ENCODE measurements at places on chromosomes 2 and 18.

DNA sequence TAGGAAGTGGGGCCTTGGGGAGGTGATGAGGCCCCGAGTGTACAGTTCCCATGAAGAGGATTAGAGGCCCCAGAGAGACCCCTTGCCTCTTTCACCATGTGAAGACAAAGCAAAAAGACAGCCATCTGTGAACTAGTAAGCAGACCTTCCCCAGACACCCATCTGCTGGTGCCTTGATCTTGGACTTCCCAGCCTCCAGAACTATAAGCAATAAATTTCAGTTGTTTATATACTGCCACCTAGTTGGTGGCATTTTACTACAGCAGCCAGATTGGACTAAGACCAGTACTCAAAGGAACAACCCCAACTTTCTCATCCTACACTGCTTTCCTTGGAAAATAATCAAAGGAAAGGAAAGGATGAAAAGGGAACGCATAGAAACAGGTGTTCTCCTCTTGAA, 27.9 kb upstream of the CREG2 start:
- DNase-seq: no peak

DNA sequence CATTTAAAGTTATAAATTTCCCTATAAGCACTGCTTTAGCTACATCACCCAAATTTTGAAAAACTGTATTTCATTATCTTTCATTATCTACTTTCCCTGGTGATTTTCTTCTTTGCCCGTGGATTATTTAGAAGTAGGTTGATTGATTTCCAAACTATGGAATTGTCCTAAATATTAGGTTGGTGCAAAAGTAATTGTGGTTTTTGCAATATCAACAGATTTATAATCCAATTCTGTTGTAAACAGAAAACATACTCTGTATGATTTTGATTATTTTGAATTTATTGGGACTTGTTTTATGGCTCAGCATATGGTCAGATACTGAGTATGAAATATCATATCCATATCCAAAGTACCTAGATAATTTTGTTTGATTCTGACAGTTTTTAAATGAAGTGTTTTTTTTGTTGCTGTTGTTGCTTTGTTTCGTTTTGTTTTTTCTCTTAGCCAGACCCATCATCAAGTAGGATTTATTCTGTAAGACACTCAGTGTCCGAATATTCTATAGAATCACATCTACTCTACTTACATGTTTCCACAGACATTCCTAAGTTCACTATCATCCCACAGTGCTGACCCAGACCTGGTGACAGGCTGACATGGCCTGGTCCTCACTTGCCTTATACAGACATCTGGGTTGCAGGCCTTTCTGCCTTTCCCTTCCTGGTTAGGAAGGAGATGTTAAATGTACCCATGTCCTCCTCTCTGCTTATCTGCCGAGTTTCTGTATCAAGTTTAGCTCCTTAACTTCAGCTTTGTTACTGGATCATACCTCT, 2.1 kb upstream of the TRABD2A start:
- no peak for DNase-seq

DNA sequence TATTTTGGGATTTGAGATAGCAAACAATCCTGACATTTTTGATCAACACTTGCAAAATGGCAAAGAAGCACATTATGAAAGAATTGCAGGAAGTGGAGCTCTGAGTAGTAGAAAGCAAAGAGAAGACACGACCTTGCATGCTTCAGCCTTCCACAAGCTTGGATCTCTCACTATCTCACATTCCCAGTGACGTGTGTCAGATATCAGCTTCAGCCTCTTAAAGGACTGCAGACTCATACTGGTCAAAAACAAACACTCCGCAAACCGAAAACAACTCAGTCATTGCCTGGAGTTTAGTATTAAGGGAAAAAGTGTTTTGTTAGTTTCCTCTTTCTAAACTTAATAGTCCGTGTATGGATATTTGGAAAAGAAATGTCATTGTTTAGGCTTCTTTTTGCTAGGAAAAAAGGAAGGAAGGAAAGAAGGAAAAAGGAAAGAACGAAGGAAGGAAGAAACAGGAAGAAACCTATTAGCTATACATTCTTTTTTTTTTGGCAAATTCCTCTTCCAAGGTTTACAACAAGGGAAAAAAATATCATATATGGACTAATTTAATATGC, 32.6 kb upstream of the SLC40A1 start:
- DNase-seq: no peak

- DNase-seq: no peak
Measured at GRCh38 chr18:42471885-42472284, 516.9 kb downstream of the PIK3C3 start.

DNA sequence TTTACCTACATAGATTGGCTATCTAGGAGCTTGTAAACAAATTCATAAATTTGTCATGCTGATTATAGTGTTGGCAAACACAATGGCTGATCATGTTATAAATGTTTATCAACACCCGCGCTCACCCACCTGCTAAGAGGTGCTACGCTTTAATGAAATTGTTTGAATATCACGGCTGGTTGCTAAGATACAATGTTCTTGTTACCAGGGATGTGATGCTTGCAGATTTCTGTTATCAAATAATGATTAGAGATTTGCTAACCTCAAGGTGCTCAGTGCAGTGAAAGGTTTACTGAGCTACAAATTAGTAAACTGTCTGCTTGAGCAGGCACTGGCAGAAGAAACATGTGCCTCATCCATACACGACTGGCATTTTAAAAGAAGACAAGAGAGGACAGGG, 160.0 kb upstream of the ZEB2 start:
- no peak for DNase-seq

GRCh38 chr2:10783421-10783820, 29.2 kb downstream of the PDIA6 start:
- no peak for DNase-seq

GRCh38 chr18:35203067-35203466, 37.8 kb upstream of the ZNF397 start:
- no peak for DNase-seq

DNA sequence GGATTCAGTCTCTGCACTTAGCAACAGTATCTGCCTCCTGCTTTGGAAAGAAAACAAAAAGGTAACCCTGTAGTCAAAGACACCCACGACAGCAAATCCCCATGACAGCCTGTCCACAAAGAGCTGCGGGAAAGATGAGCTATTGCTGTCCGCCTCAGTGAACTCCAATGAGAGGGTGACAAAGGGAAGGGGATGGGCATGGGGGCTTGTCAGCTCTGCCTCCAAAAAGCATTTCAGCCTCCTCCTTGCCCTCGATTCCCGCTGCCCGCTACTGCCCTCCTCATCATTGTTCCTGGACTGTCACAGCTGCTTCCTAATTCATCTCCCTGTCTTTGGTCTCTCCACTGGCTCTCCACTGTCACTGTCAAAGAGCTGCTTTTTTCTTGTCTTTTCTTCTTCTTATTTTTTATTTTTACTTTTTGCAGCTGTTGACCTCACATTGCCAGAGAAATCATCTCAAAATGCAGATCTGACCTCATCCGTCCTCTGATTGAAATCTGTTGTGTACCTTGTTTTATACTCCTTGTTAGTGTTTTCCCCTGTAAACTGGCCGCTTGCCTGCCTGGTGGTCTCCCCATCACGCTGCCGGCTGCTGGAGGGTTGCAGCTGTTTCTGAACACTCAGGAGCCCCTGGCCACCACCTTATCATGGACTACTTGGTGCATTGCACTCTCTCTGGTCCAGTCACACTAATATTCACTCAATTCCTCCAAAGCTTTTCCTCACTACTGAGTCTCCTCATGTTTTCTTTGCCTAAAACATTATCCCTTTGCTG, 7.9 kb upstream of the E2F6 start:
- no peak for DNase-seq

DNA sequence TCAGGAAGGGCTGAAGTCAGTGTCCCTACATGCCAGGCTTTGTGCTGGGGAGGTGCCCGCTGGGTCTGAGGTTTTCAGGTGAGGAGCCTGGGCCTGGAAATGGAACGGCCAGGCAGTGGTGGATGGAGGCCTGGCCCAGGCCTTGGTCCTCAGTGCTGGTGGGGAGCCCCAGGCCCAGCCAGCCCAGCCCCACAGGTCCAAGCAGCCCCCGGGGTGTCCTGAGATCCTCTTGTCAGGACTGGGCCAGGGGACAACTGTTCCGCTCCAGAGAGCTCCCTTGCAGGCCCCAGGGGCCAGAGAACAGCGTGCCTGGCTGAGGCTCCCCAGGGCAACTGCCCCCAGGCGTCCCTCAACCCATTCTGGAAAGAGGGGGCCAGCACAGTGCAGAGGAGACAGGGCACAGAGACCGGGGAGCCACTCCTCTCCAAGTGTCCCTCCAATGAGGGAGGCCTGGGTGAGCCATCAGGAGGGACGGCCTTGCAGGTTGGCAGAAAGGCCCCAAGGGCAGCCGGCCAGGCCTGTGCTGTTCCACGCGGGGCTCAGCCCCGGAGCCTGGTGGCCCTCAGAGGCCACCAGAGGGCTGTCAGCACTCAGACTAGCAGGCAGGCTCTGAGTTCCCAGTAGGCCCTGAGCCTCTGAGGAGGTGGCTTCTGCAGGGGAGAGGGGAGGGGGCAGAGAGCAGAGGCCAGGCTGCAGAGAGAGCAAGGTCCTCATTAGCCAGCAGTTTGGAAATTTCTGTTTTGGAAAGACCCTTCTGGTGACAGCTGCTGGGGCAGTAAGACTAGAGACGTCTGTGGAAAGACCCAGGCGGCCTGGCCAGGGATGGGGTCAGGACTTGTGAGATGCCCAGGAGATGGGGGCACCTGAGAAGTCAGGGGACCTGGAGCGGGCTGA, 29.4 kb upstream of the SNED1 start:
- DNase-seq: no peak

- DNase-seq: peak; percentile 61
Measured at GRCh38 chr2:11753886-11754699, 7.7 kb downstream of the LPIN1 start.

DNA sequence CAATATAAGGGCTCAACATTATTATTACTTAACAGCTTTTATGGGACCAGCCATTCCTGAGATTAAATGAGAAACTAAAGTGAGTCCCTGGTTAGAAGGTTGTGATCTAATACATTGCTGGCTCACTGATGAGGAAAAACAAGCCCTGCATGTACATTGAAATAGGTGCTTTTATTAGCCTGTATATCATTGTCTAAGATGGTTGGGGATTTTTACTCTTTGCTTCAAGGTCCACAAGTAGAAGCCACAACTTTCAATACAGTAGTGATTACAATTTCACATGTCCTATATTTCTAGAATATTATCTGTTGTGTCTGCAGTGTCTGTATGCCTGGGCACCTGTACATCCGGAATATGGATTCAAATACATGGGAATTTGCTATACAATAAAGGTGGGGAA, 104.1 kb upstream of the FZD5 start:
- DNase-seq: no peak

- no peak for DNase-seq
Measured at GRCh38 chr2:6671913-6672312, 193.8 kb downstream of the CMPK2 start.

DNA sequence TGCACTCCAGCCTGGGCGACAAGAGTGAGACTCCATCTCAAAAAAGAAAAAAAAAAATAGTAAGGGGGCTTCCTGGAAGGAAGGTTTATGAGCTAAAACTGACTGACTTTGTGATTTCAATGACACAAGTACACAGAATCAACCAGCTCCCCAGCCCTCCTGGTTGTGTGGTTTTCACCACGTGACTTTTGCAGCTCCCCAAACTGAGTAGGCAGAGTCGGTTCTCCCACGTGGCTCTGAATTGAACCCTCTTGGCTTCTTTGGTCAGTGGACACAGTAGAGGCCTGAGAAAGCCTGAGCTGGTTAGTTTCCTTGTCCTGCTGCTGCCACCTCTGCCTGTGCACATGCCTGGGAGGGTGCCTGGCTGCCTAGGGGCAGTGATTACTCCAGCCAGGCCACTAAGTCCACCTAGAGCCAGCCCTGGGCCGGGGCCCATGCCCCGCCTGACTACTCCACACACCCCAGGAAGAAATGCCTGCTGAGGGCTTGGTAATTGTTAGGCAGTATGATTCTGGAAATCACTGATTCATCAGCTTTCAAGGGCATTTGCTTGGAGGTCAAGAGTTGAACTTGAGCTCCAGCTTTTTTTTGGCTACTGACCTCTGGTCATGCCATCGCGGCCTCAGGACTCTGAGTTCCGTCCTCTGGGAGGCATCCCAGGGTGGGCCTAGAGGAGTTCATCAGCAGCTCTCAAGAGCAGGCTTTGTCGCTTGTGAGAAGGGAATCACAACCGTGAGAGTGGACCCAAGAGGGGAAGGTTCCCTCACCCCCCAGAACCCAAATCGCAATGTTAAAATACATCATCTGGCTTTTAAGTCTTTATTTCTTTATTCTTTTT, 431.9 kb upstream of the HS6ST1 start:
- no peak for DNase-seq

GRCh38 chr18:23631746-23632145, 31.0 kb downstream of the ANKRD29 start:
- DNase-seq: no peak

DNA sequence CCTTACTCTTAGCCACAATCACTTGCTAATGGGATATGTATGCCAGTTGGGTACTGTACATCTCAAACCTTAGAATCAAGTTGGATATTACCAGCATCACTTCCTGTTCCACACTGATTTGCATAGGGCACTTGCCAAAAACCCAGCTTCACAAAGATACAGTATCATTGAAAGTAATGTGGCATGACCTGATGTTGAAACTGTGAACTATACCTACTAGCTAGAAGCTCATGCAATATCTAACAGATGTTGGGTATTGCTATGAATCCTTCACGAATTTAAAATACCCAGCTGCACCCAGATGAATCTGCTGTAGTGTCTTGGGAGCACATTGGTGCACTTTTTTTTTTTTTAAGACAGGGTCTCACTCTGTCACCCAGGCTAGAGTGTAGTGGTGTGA, 6.5 kb upstream of the STAMBP start:
- DNase-seq: no peak

DNA sequence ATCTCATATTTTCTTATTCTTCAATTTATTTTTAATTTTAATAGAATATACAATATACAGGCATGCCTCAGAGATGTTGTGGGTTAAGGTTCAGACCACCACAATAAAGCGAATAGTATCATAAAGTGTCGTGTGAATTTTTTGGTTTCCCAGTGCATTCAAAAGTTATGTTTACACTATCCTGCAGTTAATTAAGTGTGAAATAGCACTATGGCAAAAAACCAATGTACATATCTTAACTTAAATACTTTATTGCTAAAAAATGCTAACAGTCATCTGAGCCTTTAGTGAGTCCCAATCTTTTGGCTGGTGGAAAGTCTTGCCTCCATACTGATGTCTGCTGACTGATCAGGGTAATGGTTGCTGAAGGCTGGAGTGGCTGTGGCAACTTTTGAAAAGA, 637.6 kb downstream of the TDRD15 start:
- DNase-seq: no peak

DNA sequence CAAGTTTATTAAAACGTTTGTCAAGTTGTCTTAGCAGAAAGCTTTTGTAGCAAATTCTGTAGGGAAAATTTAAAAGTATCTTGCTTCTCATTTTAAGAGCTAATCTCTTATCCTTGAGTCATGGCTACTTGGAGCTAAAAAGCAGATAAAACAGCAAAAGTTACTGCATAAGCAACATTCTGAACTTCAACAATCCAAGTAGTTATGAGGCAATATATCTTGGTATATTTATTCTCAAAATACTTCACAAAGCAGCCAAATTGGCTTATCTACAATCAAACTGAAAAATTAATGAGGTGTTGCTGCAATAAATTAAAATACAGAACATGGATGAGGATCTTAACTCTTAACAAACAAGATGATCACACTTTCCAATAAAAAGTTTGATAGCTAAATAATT, 306.5 kb downstream of the PIEZO2 start:
- DNase-seq: no peak

Measured in stimulated activated CD4-positive, alpha-beta T cell treated with anti-CD3 and anti-CD28 coated beads, Interleukin-4, amount 100 ng/mL, for 1 hour (primary cell).